Activated CD8-positive, alpha-beta memory T cell treated with anti-CD3 and anti-CD28 coated beads for 4 hours (primary cell): ENCODE measurements at places on chromosomes 6 and 20.

DNA sequence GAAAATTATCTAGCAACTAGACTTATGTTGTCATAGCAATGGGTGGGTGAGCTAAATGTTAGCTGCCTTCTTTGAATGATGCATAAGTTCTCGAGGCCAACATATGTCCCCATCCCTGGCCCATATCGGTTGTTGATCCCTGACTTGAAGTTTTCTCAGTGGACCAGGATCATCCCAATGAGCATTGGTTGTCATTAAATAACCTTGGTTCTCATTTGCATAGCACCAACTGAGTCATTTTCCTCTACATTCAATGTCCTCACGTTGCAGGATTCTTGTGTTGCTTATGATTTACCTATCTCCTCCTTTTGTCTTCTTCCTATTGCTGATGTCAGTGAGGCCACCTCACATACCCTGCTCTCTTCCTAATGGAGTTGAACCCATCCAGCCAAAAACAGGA lies 12.1 kb upstream of the AHCY start:
- no peak for DNase-seq

- no peak for DNase-seq
Measured at GRCh38 chr6:45613656-45614055, 235.9 kb upstream of the SUPT3H start.

DNA sequence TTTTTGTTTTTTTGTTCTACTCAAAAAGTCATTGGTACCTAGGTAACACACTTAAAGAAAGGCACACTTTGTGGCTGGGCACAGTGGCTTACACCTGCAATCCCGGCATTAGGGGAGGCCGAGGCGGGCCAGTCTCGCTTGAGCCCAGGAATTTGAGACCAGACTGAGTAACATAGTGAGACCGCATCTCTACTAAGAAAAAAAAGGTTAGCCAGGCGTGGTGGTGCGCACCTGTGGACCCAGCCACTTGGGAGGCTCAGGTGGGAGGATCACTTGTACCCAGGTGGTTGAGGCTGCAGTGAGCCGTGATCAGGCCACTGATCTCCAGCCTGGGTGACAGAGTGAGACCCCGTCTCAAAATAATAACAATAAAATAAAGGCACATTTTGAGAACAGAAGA lies 67.4 kb upstream of the BHLHE23 start:
- DNase-seq, result no peak

DNA sequence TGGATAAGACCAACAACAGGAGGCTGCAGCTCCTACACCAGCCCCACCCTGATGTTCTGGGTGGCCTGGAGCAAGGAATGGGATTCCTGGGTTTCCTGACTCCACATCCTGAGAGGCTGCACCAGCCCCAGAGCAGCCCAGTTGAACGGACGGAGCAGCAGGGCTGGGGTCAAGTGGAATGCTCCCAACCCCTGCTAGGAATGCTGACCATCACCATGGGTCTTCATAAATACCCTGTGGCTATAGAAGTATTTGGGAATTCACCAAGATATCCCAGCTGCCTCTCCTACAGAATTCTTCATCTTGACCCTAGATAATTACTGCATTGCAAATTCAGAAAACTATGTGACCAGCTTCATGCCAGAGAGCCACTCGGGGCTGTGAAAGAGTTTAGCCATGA lies 180.3 kb downstream of the THBS2 start:
- no peak for DNase-seq

DNA sequence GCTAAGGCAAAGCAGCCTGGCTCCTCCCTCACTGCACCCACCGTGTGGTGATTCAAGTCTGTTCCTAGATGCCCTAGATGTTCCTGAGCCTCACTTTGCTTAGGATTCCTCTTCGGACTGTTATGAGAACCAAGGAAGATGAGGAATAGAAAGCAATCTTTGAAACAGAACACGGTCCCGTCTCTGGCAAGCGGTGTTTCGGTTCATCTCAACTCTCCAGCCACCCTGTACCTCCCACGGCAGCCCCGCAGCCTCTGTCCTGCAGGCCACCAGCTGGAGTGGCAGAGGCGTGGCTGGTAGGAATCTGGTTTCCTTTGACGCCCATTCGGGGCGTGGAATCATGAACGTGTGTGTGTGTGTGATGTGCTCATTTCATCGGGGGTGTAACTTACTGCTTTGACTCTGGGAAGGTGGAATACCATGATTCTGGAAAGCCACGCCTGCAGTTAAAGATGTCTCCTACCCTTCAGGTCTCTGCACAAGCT lies 21.3 kb downstream of the PDE10A start:
- DNase-seq, result no peak

DNA sequence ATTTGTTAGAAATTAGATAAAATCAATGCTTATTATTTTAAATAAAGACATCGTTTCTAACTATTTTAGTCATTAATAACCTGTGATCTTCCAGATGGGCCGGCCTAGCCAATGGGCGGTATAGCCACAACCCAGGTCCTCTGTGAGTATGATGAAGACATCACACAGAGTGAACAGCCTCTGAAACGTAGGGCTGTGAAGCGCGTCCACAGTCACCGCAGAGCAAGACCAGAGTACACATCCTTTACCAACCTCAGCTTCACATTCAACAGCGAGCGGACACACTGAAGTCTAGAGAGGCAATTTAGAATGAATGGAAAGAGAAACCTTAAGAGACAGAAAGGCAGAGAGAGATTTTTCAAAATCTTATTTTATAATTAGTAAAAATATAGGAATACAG lies 125.0 kb upstream of the RPS6KA2 start:
- DNase-seq, result no peak

DNA sequence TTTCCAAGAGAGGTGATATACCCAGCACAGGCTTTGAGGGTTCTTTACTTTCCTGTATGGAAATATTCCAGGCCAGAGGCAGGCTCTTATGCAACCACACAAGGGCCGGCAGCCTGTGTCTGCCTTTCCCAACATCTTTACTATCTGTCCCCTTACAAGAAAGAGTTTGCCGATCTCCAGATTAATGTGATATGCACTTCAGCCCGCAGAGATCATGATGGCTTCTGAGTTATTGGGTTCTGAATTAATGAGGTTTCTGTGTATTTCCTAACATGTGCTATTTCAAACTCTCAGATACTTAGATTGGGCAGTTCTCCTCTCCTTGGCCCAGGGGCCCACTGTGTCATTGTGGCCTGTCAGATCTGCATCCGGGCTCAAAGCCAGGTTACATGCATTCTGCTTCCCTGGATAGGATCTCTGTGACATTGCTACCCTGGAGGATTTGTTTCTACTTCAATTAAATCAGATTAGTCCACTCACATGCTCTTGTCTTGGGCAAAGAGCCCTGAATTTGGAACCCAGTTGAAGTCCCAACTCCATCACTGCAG lies 56.6 kb downstream of the TGM2 start:
- no peak for DNase-seq
